ENCODE measurements at places on chromosomes 5 and 9. TPM values are rescaled to one million over a fixed set of nuclear protein-coding genes. Genes with fewer than 3 reads are reported as not detected.

- DNase-seq = no peak
Observed at GRCh38 chr9:115117999-115118878, at the start of gene TNC. TNC (minus strand) TSS chr9:115118157; CDS start chr9:115091018, 27,139 bp downstream.

GRCh38 chr5:38263983-38264382 is 5.6 kb downstream of the EGFLAM start:
- DNase-seq = no peak

GRCh38 chr9:28332648-28333047 is 759.4 kb upstream of the C9orf72 start:
- DNase-seq = no peak

- no peak for DNase-seq
Observed at GRCh38 chr9:4713849-4714248, 27.2 kb downstream of the AK3 start.

DNA sequence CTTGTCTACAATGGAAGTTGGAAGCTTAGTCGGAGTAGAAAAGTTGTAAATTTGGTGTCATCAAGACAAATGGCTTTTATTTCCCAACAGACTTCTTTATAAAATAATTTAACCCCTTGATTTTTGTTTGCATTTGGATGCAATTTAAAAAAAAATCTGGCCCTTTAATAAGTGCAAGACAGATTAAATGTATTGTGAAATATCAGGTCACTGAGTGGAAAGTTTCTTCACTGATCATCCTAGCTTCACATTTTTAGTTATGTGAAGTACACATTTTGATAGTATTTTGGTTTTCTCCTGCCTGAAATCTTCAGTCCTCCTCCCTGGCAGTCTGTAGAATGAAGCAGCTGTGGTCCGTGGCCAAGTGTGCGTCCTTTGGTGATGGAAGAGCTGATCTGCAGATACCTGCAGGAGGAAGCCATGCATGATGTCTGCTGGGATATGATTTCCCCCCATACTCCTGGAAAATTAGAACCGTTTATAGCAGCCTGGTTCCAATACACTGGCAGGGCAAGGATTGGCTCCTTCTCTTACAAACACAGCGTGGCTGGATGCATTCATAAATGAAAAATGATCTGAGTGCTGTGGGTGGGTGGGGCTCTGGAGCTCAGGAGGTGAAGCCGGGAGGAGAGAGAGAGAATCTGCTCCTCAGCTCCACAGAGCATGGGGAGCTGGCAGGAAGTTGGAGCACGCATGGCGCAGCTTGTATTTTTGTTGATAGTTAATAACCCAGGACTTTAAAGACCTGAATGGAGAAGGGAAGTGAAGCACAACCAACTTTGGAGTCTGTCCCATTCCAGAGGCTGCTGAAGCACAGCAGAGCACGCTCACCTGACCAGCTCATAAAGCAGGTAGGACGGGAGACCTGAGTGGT is 238.4 kb downstream of the GOLPH3 start:
- no peak for DNase-seq

DNA sequence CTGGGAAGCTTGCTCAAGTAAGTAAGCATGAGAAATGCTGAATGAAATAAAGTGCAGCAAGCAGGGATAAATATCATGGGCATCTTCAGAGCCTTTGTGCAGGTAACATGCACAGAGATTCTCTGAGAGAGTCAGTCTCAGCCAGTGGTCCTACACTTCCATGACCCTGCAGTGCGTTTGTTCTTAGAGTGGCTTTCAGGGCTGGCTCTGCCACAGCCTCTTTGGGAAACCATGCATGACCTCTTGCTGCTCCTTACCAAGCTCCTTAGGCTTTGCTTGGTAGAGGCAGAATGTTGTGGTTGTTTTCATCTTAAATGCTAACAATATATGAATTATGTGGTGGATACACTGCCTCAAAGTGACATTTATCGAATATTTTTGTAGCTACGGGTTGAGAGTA is 5.4 kb downstream of the SYK start:
- no peak for DNase-seq

DNA sequence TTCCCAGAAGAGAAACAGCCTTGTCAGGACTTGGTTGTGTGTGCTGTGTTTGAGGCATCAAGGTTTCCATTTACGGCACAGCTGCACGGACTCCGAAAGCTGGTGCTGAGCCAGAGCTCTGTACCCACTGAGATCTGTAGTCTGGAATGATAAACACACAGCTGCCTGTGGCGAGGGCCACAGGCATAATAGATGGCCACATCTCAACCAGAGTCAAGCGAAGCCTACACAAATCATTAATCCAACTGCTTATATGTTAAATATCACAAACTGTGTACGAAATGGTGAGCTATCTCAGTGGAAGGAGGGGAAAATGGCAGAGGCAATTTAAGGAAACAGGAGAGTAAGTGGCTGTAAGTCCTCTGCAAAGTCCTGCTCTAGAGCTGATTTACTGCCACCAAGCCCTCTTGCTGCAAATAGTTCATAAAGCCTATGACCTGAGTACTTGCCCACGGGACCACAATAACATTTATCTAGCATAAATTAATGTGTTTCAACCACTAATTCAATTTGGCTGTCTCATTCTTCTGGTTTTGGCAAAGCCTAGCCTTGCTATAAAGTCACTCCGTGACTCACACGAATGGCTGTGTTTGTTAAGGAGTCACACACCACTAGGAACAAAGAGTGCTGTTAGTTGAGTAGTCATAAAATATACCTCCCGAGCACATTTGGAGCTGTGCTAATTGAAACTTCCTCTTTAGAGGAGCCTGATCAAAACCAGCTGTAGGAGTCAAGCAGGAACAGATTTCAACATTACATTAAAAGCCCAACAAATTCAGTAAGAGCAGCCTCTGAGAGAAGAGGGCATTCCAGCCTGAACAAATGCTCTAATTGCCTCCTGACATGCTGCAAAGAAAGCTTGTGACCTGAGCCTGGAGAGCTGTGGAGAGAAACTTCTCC is 738.6 kb upstream of the ZNF608 start:
- no peak for DNase-seq

GRCh38 chr9:93072383-93072795 is 13.9 kb downstream of the SUSD3 start:
- DNase-seq = no peak

- no peak for DNase-seq
Observed at GRCh38 chr5:36915653-36916052, 39.1 kb downstream of the NIPBL start.

DNA sequence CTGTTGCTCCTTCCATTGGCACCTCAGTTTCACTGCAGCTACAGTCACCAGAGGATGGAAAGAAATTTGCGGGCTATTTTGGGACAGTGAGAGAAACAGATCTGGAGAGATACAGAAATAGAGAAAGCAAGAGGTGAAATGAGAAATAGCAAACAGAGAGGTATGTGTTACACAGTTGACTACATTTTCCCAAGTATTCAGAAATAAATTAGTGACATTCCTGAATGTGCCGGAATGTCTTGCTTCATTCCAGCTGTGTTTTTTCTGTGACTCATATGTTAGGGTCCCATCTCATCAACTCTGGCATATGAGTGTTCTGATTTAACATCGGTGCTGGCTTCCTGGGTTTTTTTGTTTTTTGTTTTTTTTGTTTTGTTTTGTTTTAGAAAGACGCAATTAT is 63.8 kb upstream of the ZNF462 start:
- DNase-seq = no peak

GRCh38 chr5:134545070-134545868 is 19.8 kb downstream of the JADE2 start:
- DNase-seq = peak; percentile 43

GRCh38 chr9:110148384-110148783 is 59.6 kb downstream of the C9orf152 start:
- DNase-seq = no peak

GRCh38 chr5:63820577-63820976 is 141.7 kb downstream of the HTR1A start:
- DNase-seq = no peak

DNA sequence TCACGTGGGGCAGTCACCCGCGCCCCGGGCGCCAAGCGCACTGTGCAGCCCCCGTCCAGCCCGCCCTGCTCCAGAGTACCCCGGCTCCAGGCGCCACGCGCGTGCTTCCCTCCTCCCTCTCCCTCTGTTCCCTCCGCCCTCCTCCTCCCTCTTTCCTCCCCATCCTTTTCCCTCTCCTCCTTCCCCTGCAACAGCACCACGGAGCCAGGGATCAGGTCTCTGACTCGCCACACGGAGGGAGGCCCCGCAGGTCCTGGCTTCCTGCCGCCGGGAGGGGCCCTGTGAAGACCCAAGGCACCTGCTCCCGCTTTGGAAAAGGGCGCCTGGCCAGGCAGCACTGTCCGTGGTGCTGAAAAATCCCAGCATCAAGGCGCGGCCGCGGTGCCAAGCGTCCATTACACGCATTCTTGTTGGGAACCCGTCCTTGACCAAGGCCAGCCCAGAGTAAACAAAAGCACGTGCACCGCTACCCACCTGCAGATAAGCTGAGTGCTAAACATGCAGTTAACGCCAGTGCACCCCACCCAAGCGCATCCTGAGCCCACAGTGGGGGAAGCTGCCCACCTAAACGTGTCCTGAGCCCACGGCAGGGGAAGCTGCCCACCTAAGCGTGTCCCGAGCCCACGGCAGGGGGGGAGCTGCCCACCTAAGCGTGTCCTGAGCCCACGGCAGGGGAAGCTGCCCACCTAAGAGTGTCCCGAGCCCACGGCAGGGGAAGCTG is 21.7 kb downstream of the SLC6A18 start:
- no peak for DNase-seq

DNA sequence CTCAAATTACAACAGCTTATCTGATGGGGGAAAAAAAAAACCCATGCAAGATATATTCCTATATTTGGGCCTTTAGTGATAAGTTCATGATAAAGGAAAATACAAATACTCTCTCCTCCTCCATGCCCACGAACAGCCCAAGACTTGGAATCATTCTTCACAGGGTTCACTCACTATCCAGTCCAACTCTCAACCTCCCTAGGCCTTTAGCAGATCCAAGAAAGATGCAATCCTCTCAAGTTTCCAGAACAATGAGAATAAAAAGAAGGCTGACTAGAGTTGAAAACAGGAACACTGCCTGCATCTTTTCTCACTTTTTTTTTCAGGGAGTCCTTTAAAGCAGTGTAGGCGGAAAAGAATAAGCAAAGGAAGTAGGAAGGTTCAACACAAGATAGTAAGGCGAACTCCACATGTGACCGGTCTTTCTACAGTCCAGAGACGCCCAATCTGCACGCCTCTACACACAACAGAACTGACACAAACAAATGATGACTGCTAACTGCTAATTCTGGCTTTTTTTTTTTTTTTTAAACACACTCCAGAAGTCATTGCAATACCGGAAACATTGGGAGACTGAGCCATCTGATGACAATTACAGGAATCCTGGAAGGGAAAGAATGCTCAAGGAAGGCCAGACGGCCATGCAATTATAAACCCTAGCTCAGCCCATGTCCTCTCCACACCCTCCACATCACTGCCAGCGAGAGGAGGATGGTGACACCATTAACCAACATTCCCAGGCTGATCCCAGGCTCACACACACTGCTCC is 75.4 kb downstream of the BNC2 start:
- DNase-seq = no peak

- DNase-seq = no peak
Observed at GRCh38 chr9:111481885-111482636, 2.1 kb downstream of the ECPAS start.

DNA sequence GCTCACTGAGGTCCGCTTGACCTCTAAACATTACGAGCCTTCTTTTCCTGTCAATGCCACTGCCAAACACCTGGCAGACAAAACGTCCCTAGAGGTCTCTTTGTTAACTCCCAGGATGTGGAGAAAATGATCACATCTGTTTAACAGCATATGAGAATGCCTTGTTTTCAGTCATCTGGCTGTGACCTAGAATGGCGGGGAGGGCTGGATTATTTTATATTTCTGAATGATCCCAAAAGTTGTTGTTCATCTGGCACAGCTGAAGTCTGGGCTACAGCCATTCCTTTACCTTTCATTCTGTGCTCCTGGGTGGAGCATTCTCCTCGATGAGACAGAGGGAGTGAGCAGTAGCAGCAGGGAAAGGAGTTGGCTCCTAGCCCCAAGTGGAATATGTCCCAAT is 138.2 kb downstream of the PRDM6 start:
- no peak for DNase-seq

DNA sequence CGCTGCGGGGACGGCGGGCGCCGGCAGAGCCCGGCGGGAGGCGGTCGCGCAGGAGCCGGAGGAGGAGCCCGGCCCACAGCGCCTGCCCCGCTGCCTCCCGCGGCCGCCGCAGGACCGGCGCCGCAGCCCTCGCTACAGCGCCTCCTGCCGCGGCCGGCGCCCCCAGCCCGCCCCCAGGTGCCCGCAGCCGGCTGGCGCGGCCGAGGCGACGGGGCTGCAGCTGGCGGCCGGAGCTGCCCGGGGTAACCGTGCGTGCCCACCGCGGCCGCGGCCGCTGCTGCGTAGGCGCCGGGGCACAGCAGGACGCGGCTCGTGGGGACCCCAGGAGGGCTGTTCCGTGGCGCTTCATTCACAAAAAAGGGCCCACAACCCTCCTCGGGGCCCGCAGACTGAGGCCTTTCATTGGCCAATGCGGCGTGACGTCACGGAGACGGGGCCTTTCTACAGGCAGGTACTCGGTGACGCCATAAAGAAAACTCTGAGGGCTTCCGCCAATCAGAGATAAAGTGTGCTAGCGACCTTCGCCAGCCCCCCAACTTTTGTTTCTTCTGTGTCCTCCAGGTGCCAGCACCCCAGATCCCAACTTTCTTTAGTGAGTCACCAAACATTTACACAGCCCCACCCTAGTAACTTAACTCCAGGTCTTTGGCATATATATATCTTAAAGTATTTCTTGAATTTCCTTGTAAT is at the start of gene CDC14B:
TSS of gene CDC14B (minus strand) at position 353 of the 690 bp plus-strand sequence. CDS start 465 bp downstream, outside the sequence.
- DNase-seq = peak; percentile 35

DNA sequence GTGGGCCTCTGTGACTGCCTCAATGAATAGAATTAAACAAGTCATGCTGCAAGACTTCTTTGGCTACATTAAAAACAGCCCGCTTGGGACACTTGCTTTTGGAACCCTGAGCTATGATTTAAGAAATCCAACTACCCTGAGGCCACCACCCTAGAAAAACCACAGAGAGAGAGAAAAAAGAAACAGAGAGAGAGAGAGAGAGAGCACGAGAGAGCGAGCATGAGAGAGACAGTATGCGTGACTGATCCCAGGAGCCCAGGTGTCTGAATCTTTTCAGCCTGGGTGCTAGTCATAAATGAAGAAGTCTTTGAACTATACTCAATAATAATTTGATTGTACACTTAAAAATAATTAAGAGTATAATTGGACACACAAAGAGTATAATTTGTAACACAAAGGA is 123.1 kb upstream of the FREM1 start:
- no peak for DNase-seq

DNA sequence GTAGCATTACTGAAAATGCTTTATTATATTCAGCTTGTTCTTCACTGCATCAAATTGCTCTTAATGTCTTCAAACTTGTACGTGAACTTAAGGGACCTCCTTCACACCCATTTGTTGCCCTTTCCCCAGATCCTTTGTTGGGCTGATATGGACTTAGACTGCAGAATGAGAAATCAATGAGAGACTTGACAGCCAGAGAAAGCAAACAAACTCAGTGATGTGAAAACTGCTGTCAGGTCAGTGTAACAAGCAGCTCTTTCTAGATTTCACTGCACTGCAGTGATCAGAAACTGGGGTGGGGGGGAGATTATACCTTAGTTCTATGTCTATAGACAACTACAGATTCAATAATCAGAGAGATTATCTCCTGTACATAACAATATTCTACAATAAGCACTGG is 491.0 kb upstream of the DAP start:
- DNase-seq = no peak

The CCNJL gene
- not detected for polyA plus RNA-seq

The PGM5 gene
- polyA plus RNA-seq = not detected

The LCN9 gene
- not detected for polyA plus RNA-seq

The PTPN3 gene
- polyA plus RNA-seq = not detected

The CAMLG gene
- 42.2 TPM for polyA plus RNA-seq

Data from CD8-positive, alpha-beta memory T cell (primary cell).